ENCODE measurements at places on chromosomes 4 and X.
A peak's percentile ranks its signal among the peaks of the same experiment; 100 is the strongest.

GRCh38 chr4:67762086-67762485 is 7.9 kb upstream of the GNRHR start:
- no peak for DNase-seq

DNA sequence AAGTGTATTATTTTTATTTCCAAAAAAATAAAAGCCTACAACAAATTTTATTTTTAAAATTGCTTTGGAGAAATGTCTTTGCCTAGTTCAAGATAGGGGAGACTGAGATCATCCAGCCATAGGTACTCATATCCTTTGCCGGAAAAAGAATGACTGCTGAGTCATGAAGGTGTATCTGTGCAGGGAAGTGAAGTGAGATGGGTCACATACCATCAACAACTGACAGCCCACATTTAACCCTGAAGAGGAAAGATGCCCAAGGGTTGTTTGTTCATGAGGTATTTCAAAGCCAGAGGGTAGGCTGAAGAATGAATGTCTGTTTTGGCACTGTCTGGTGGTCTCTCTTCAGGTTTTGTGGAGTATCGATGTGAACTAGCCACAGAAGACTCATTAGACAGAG is 106.7 kb upstream of the TTC29 start:
- no peak for DNase-seq

GRCh38 chr4:120472447-120473131 is 405.9 kb upstream of the MAD2L1 start:
- DNase-seq = no peak

- no peak for DNase-seq
Measured at GRCh38 chrX:139881130-139881529, 51.7 kb downstream of the ATP11C start.

DNA sequence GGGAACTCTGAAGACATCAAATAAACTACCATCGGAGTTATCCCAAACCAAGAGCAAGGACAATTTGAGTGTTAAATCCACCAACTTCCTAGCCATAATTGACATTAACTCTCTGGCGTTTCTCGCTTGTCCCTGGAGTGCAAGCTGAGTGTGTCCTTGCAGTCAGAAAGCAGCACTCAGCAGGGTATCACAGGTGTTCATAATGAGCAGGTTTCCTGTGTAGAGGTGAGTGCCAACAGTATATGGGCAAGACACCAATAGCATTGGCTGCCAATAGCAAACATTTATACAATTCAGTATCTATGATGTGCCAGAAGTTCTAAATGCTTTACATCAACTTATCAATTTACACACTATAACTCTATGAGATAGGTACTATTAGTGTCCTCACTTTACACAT is 11.2 kb downstream of the BLTP1 start:
- no peak for DNase-seq

DNA sequence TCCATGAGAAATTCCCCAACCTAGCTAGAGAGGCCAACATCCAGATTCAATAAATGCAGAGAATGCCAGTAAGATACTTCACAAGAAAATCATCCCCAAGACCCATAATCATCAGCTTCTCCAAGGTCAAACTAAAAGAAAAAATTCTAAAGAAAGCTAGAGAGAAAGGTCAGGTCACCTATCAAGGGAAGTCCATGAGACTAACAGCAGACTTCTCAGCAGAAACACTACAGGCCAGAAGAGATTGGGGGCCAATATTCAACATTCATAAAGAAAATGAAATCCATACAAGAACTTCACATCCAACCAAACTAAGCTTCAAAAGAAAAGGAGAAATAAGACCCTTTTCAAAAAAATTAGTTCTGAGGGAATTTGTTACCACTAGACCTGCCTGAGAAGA is 118.8 kb upstream of the ANXA10 start:
- DNase-seq = no peak

DNA sequence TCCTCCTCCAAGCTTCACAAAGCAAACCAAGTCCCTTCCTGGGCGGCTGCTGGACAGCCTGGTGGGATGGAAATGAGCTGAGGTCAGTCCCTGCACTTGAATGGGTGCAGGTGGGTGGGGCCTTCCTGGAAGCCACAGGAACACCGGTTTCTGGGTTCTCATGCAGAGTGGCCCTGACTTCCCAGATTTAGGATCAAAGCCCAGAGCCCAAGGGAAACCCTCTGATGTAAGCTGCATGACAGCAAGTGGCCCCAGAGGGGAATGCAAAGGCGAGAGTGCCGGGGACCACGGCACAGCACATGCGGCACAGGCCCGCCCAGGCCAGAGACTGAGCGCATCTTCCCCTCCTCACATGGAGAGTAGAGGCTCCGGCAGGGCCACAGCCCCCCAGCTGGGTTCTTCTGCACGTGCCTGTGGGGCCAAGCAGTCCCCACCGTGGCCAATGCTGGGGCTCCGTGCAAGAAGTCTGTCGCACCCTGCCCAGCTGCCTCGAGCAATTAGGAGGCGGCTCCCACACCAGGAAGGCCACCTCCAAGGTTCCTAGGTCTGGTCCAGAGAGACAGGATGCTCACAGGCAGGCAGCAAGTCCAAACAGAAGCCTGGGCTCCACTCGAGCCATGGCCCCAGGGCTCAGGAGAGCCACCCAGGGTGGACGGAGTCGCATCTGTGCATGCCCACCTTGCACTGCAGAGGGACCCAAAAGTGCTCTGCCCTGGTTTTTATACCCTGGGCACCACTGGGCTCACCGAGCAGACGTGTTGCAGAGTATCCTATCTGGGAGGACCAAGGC is 83.0 kb downstream of the HTRA3 start:
- DNase-seq = no peak

- no peak for DNase-seq
Measured at GRCh38 chrX:71650333-71650969, 16.9 kb upstream of the LOC101059915 start.

DNA sequence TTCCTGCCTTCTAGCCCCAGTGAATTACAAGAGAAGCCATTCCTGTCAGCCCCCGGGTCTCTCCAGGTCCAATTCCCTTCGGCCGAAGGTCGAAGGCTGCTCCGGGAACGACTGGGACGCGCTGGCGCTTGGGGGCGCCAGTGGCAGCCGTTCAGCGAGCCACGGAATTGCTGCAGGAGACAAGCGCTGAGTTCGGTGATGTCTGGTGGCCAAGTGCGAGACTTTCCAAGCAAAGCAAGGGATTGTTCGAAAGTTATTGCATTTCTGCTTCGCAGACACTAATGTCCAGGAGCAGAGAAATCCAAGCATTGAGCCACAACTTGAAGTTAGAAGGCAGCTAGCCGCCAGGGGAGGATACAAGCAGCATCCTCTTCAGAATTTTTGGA is 1.1 kb upstream of the DKK2 start:
- no peak for DNase-seq

DNA sequence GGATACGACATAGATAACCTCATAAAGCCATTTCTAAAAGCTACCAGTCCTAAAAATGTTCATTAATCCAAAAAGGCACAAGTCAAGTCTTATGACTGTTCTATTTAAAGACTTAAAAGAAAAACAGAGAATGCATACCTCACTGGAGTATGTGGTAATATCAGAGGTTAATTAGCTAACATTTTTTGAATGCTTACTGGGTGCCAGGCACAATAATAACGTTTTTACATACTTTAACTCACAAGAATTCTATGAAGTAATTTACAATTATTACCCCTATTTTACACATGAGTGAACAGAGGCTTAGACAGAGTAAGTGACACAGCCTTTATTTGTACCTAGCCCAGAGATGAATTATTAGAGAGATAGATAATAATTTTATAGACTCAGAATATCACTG is 207.5 kb downstream of the PDGFC start:
- no peak for DNase-seq

DNA sequence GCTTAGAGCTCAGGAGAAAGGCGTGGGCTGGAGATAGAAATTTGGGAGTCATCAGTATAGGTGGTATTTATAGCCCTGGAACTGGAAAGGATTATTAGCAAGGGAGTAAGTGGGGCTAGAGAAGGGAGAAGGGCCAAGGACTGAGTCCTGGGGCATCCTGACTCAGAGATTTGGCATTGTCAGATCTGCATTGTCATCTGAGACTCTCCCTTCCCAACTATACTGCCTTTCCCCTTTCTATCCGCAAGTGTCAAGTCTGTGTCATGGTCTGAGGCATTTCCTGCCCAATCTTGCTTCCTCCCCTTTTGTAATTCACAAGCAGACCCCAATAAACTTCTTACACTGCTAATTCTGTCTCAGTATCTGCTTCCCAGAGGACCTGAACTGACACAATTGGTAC is 24.4 kb upstream of the SLC25A43 start:
- DNase-seq = no peak

DNA sequence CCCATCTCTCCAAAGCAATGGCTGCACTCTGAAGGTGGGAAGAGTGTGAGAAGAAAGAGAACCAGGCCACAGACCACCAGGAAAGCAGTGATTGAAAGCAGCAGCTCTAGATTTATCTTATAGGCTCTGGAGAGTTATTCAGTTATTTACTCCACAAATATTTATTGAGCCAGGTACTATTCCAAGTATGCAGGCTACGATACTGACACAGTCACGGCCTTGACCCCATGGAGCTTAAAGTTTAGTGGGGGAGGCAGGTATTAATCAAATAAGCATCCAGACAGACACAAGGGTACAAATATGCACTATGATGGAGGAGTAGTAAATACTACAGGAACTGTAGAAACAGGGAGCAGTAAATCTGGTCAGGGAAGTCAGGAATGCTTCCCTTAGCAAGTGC is 2.8 kb downstream of the TMEM185A start:
- DNase-seq = no peak

DNA sequence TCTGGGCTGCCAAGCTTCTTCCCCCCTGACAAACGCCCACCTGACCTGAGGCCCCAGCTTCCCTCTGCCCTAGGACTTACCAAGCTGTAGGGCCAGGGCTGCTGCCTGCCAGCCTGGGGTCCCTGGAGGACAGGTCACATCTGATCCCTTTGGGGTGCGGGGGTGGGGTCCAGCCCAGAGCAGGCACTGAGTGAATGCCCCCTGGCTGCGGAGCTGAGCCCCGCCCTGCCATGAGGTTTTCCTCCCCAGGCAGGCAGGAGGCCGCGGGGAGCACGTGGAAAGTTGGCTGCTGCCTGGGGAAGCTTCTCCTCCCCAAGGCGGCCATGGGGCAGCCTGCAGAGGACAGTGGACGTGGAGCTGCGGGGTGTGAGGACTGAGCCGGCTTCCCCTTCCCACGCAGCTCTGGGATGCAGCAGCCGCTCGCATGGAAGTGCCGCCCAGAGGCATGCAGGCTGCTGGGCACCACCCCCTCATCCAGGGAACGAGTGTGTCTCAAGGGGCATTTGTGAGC is 37.0 kb downstream of the HTRA3 start:
- DNase-seq = no peak

DNA sequence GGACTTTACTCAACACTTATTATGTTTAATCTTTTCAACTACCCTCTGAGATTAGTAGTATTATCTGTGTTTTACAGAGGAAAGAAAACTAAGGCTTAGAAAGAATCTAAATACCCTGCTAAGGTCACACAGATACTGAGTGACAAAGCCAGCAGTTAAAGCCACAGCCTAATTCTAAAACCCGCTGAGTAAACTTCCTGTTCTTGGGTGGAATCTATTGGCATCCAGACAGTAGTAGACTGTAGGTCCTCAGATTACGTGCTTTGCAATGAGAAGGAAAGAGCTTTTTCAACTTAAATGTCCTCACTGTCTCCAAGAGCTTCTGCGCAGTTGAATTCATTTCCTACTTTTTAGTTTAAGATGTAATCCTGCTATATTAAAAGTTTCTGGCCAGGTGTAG is 126.0 kb downstream of the TENM3 start:
- DNase-seq = no peak

DNA sequence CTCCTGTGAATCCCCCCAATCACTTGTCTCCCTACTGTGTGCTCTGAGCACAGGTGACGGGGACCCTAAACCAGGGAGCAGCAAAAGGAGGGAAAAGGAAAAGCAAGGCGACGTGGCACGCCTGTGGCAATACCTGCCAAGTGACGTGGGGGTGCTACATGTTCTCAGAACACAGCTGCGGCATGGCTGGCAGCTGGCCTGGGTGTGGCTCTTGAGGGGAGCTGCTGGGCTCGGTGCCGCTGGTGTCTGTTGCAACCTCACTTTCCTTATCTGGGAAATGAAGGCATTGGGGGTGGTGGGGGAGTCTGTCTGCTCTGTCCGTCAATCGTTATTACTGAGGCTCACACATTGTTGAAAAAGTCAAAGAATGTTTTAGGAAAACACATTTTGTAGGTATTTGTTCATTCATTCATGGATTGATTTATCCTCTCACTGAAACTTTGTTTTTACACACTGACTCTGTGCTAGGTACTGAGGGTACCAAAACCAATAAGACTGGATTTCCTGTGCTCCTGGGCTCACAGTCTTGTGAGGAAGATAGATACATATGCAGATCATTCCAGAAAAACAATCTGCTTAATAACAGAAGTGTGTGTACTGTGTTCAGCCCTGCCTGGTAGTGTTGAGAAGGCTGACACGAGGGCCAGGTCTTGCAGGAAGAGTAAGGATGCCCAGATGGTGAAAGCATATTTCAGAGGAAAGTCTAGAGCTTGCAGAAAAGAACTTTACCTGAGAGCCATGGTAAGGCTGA is 217.6 kb downstream of the PTTG2 start:
- DNase-seq = peak; percentile 17

DNA sequence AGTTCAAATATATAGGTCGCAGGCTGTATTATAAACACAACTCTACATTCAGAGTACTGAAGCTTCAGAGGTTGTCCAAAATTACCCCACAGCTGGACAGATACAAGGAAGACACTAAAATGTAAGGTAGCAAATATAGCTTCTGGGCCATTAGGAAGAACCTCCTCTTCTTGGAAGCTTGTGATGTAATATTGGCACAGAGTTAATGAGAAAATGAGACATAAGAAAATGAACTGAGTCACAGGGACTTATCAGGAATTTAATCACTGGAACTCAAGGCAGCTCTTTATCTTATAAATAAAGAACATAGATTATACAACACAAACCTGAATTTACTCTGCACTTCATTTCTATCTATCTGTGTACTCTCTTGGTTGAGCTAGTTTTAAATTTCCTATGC is 344.7 kb downstream of the PCDH10 start:
- no peak for DNase-seq

GRCh38 chrX:4764888-4765287 is 1051.4 kb upstream of the PRKX start:
- DNase-seq = no peak

DNA sequence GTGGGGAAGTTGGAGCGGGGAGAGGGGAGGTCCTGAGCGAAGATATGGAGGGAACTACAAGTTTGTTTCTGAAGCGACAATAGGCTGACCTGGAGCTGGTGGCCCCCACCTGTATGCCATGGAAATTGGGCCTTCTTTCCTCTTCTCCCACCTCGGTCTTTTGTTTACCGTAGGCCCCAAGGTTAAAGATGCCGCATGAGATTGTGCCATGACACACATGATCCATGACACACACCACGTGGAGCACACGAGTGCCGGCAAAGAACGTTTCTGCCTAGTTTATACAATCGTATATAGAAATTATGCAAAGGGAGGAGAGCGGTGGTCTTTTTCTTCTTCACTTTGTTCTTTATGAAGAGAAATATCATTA is 408 bp downstream of the TMEM33 start:
- DNase-seq = no peak

DNA sequence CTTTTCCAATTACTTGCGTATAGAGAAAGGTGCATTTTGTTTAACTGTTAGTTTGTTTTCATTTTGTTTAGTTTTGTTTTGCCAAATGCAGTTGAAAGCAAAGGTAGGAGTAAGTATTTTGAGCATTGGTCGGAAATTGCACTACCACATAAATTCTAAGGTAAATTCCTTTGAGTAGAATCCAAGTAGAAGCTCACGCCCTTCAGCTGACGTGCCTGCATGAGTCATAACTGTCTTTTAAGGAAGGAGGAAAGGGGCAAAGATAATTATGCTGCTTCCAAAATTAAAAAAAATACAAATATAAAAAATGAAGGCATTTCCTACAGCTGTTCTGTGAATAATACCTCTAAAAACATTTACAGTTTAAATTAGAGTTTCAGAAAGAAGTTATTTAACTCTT is 110.2 kb upstream of the MYOZ2 start:
- no peak for DNase-seq

- DNase-seq = no peak
Measured at GRCh38 chrX:21946925-21947641, 6.6 kb downstream of the SMS start.
